Activated naive CD8-positive, alpha-beta T cell treated with anti-CD3 and anti-CD28 coated beads, Interleukin-2, amount 50 U/mL, for 24 hours (primary cell): ENCODE measurements at places on chromosomes 4 and X.

DNA sequence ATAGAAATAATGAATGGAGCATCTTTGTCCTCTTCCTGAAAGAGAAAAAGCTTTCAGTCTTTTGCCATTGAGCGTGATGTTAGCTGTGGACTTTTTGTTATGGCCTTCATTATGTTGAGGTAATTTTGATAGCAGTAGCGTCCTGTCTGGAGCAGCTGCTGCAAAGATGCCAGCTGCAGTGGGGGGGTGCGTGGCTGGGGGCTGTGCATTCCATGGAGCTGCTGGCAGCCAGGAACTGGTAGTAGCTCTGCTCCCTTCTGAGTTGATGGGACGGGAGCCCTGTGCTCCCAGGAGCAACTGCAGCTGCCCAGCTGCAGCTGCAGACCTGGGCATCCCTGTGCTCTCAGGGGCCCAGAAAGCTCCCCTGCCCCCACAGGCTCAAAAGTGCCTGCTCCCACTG is 50.4 kb downstream of the CCDC160 start:
- no peak for DNase-seq
- H3K36me3 ChIP-seq, result no peaks in the 10 kb centered on the region
- H3K27me3 ChIP-seq, result no peaks in the 10 kb centered on the region

GRCh38 chr4:81227138-81227537 is 12.1 kb upstream of the PRKG2 start:
- H3K4me1 ChIP-seq, result no peaks in the 10 kb centered on the region
- no peak overlapping the region for H3K27ac ChIP-seq
- no peak overlapping the region for H3K4me3 ChIP-seq
- H3K27me3 ChIP-seq, result peaks cover 2% of the 10 kb centered on the region
- no peak for DNase-seq

GRCh38 chrX:153878969-153879653 is 6.9 kb downstream of the L1CAM start:
- H3K36me3 ChIP-seq, result no peaks in the 10 kb centered on the region
- no peak overlapping the region for H3K4me3 ChIP-seq
- DNase-seq, result no peak
- peaks cover 15% of the 10 kb centered on the region for H3K4me1 ChIP-seq

GRCh38 chrX:136627409-136627808 is 20.5 kb upstream of the CD40LG start:
- H3K4me3 ChIP-seq, result peak overlapping the region; percentile 29
- H3K36me3 ChIP-seq, result peaks cover 1% of the 10 kb centered on the region
- H3K27ac ChIP-seq, result peak overlapping the region; percentile 95

GRCh38 chr4:25632135-25632534 is 23.5 kb upstream of the SLC34A2 start:
- no peak overlapping the region for H3K27ac ChIP-seq
- DNase-seq, result no peak
- H3K36me3 ChIP-seq, result no peaks in the 10 kb centered on the region
- H3K27me3 ChIP-seq, result peaks cover 2% of the 10 kb centered on the region
- no peaks in the 10 kb centered on the region for H3K4me1 ChIP-seq

DNA sequence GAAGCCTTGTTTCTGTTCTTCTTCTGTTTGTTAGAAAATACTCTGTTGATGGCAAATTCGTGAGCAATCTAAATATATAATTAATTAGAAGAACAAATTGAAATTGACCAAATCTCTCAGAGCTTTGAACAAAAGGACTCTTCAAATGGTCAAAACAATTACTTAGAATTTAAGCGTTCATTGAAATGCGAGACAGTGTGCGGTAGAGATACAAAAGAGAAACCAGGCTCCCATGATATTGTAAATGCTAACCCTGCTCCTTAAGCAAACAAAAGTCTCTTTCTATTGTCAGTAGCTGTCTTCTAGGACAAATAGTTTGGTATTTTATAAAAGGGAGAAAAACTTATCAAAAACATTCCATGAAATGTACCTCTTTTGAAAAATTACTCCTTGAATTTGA is 453.4 kb upstream of the MAGEB2 start:
- H3K4me1 ChIP-seq, result no peaks in the 10 kb centered on the region
- no peak for DNase-seq
- H3K27me3 ChIP-seq, result no peaks in the 10 kb centered on the region

DNA sequence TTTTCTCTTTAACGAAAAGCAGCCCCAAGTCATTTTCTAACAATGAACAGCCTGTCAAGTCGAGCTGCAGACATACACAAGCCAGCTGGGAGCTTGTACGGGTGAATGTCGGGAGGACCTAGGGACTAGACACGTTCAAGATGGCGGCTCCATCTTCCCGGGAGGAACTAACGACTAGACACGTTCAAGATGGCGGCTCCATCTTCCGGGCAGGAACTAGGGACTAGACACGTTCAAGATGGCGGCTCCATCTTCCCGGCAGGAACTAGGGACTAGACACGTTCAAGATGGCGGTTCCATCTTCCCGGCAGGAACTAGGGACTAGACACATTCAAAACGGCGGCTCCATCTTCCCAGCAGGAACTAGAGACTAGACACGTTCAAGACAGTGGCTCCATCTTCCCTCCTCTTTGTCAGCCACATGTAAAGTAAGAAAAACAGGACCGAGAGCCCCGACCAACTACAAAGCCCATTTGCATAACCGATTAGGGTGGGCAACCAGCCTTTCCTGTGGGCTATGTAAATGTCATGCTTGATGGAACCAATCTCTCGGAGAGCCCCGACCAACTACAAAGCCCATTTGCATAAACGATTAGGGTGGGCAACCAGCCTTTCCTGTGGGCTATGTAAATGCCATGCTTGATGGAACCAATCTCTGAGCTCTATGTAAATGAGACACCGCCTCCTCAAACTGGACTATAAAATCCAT is 175.5 kb downstream of the DHRSX start:
- peak; percentile 7 for DNase-seq
- H3K27ac ChIP-seq, result no peak overlapping the region
- peak overlapping the region; percentile 44 for H3K4me3 ChIP-seq
- peaks cover 13% of the 10 kb centered on the region for H3K36me3 ChIP-seq

DNA sequence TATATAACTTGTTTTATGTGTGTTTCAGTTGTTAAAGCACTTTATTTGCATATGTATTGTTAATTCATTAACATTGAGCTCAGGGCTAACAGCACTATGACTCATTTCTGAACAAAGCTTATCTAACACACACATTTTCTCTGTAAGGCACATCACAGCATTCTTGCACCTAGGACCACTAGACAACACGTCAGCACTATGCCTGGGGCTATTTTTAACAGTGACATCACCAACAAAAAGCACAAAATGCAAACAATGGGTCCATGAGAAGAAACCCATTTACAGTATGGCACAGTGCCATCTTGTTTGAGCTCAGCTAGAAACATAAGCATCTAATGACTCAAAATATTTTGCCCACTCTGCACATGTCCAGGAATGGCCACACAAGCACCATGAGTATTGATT is 124.4 kb downstream of the RELL1 start:
- H3K27ac ChIP-seq, result no peak overlapping the region
- no peak overlapping the region for H3K4me3 ChIP-seq
- H3K27me3 ChIP-seq, result peaks cover 1% of the 10 kb centered on the region
- H3K4me1 ChIP-seq, result no peaks in the 10 kb centered on the region
- H3K36me3 ChIP-seq, result no peaks in the 10 kb centered on the region
- no peak for DNase-seq

DNA sequence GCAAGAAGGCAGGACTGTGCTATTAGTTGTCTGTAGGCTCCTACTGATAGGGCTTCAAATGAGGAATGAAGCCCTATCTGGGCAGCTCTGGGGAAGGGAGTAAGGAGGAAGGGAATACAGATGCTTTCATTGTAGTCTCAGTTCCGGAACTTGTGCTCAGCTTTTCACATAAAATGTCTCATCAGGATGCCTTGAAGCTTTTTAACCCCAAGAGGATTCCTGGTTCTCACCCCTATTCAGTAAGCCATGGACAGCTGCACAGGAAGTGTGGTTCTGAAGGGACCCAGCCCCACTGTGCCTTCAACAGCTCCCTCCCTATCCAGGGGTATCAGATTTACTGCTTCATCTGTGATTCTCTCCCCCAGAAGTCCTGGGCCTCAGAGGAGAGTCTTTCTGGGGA is 5.0 kb downstream of the ARMCX5 start:
- H3K4me3 ChIP-seq, result no peak overlapping the region
- DNase-seq, result no peak
- peaks cover 31% of the 10 kb centered on the region for H3K4me1 ChIP-seq
- no peaks in the 10 kb centered on the region for H3K27me3 ChIP-seq
- peaks cover 18% of the 10 kb centered on the region for H3K36me3 ChIP-seq

GRCh38 chr4:48698029-48698971 is 81.8 kb downstream of the FRYL start:
- no peak for DNase-seq
- H3K4me1 ChIP-seq, result peaks cover 60% of the 10 kb centered on the region
- H3K36me3 ChIP-seq, result peaks cover 6% of the 10 kb centered on the region

- no peaks in the 10 kb centered on the region for H3K27me3 ChIP-seq
- no peaks in the 10 kb centered on the region for H3K36me3 ChIP-seq
- H3K4me3 ChIP-seq, result no peak overlapping the region
- no peaks in the 10 kb centered on the region for H3K4me1 ChIP-seq
- no peak overlapping the region for H3K27ac ChIP-seq
These were observed 1171.0 kb upstream of the PCDH10 start for GRCh38 chr4:131978120-131978519.

- H3K27me3 ChIP-seq, result no peaks in the 10 kb centered on the region
- DNase-seq, result no peak
- H3K4me1 ChIP-seq, result no peaks in the 10 kb centered on the region
- H3K4me3 ChIP-seq, result no peak overlapping the region
These were observed 200.6 kb upstream of the FTHL17 start for GRCh38 chrX:31272472-31272775.

DNA sequence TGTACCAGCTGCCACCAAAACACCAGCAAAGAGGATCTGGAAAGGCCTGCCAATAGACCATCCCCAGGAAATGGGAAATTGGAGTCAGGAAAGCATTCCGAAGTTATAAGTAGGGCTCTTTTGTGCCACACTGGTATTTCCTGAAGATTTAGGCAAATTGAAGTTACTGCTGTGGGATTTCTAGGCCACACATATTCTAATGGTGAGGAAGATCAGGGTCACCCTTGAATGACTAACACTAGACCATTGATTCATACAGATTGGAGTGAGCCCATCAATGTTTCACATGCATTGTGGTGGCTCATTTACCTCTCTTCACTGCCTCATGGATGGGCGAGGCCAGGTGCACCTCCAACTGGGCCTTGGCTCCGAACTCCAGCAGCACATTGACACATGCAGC is 22.6 kb downstream of the ASB11 start:
- no peaks in the 10 kb centered on the region for H3K36me3 ChIP-seq
- H3K4me1 ChIP-seq, result no peaks in the 10 kb centered on the region
- no peak overlapping the region for H3K27ac ChIP-seq
- no peaks in the 10 kb centered on the region for H3K27me3 ChIP-seq

DNA sequence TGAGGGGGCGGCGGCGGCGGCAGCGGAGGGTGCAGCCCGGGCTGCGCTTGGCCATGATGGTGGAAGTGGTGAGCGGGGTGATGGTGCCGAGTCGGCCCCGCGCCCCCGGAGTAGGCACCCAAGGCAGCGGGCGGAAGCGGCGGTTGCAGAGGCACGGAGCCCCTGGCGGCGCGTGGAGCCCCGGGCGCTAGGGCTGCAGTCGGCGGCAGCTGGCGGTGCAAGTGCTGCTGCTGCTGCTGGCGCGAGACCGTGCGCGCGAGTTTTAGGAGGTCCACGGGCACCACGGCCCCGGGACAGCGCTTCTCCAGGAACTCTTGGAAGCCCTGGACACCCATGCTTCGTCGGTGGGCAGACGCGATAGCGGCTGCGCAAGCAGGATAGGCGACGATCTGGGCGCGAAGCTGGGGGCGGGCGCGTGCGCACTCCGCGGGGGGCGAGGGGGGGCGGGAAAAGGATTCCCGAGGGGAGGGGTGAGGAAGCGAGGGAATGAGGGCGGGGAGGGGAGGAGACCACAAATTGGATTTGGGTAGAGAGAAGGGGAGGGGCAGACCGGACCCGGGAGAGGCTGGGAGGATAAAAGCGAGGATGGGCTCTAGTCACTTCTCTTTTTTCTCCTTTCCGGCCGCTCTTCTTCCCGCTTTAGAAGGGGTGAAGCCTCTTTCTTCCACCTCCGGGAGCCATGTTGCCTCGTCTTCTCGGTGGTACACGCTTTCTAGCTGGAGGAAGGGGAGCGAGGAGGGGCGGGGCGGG is at the start of gene FAM120C:
FAM120C (minus strand) TSS at position 391 of the 750 bp plus-strand sequence; CDS start at position 335, 56 bp downstream.
- H3K27ac ChIP-seq, result peak within 1 kb of the TSS; percentile 92
- DNase-seq, result peak; percentile 69
- peaks cover 30% of the 10 kb centered on the region for H3K36me3 ChIP-seq
- peak within 1 kb of the TSS; percentile 92 for H3K4me3 ChIP-seq
- peaks cover 43% of the 10 kb centered on the region for H3K4me1 ChIP-seq

DNA sequence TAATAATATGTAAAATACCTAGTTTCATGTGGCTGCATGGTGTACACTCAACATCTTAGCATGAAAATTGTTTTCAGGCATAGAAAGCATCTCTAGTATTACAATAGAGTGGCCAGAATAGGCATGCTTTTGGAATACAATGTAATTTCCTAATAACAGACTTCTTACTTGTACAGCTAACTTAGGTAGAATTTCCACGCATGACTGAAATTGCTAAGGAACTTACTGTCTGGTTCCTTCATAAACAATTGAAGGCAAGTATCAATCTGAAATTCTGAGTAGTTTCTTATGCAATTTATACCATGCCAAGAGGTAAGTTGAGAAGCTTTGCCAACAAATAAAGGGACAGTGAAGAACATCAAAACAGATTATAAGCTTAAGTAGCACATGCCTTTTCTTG is 26.7 kb downstream of the SULT1E1 start:
- H3K4me1 ChIP-seq, result peaks cover 6% of the 10 kb centered on the region
- no peaks in the 10 kb centered on the region for H3K27me3 ChIP-seq
- H3K4me3 ChIP-seq, result no peak overlapping the region
- no peak overlapping the region for H3K27ac ChIP-seq
- no peaks in the 10 kb centered on the region for H3K36me3 ChIP-seq

GRCh38 chr4:55303760-55304165 is 42.3 kb upstream of the SRD5A3 start:
- H3K27ac ChIP-seq, result no peak overlapping the region
- no peaks in the 10 kb centered on the region for H3K36me3 ChIP-seq
- H3K4me1 ChIP-seq, result no peaks in the 10 kb centered on the region
- DNase-seq, result no peak
- H3K4me3 ChIP-seq, result no peak overlapping the region

- H3K36me3 ChIP-seq, result peaks cover 3% of the 10 kb centered on the region
- no peak overlapping the region for H3K4me3 ChIP-seq
- no peaks in the 10 kb centered on the region for H3K27me3 ChIP-seq
These were observed 86.5 kb upstream of the CBLL2 start for GRCh38 chrX:22186165-22186564.

DNA sequence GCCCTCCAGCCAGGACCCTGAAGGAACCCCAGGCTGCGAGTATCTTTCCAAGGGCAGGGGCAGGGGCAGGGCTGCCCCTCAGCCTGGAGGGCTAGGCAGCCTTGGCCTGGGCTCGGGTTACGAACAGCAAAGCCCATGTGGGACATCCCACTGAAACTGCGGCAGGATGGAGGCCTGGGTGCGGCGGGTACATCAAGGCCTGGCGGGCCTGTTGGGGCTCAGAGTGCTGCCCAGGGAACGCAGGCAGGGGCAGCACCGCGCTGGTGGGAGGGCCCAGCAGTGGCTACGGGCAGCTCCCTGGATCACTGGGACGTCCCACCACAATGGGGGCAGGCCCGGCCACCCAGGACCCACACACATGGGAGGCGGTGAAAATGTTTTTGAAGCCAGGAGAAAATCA is 10.9 kb downstream of the NAT8L start:
- H3K27ac ChIP-seq, result no peak overlapping the region
- no peaks in the 10 kb centered on the region for H3K4me1 ChIP-seq
- H3K4me3 ChIP-seq, result no peak overlapping the region
- no peak for DNase-seq
- no peaks in the 10 kb centered on the region for H3K36me3 ChIP-seq

- no peaks in the 10 kb centered on the region for H3K4me1 ChIP-seq
- no peaks in the 10 kb centered on the region for H3K27me3 ChIP-seq
- H3K27ac ChIP-seq, result no peak overlapping the region
- H3K36me3 ChIP-seq, result no peaks in the 10 kb centered on the region
These were observed 148.4 kb downstream of the AR start for GRCh38 chrX:67692246-67692645.
